Stimulated activated CD4-positive, alpha-beta T cell treated with anti-CD3 and anti-CD28 coated beads, TNF-alpha, amount 100 ng/mL, for 24 hours (primary cell): ENCODE measurements at places on chromosomes 11 and 22.

GRCh38 chr11:134759855-134760254 is 347.8 kb upstream of the B3GAT1 start:
- no peak for DNase-seq

- no peak for DNase-seq
These were observed 35.4 kb upstream of the FLI1 start for GRCh38 chr11:128658502-128658901.

- DNase-seq: no peak
These were observed 530.4 kb upstream of the TENM4 start for GRCh38 chr11:79971255-79971654.

GRCh38 chr11:73957654-73958361 is 7.0 kb downstream of the DNAJB13 start:
- DNase-seq: no peak

DNA sequence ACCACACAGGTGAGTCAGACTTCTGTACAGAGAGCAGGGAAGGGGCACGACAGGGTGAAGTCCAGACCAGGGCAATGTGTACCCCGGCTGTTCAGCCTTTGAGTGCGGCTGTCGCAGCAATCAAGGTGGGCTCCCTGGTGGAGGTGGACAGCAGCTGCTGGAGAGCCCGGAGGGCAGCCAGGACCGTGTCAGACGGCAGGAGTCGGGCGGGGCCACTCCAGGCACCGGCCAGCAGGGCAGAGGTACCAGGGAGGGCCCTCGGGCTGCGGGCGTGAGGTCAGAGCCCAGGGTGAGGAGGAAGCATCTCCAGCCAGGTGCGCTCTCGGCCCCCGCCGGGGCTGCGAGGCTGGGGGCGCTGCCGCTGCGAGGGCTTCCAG is 802 bp upstream of the PIM3 start:
- no peak for DNase-seq

DNA sequence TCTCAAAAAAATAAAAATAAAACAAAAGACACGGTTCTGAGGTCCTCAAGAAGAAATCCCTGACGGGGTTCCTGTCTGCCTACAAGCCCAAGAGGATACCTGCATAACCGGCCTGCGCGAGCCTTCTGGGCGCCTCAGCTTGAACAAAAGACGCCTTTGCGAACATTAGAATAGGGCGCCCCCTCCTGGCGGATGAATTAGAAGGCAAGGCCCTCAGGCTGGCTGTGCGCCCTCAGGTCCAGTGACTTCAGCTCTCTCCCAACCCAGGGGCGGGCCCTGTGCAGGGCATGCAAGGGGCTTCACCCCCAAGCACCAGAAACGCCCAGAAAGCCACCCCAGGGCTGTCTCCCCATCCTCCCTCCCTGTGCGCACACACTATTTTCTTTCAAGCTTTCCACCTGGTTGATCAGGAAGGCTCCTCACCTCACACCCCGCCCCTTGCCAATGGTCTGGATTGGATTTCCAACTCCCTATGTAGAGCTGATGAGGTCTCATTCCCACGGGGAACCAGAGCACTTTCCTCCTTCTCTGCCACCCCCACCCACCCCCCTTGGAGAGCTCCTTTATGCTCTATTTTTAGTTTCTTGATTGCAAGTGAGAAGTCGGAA is 273.3 kb downstream of the BUD13 start:
- peak; percentile 67 for DNase-seq

DNA sequence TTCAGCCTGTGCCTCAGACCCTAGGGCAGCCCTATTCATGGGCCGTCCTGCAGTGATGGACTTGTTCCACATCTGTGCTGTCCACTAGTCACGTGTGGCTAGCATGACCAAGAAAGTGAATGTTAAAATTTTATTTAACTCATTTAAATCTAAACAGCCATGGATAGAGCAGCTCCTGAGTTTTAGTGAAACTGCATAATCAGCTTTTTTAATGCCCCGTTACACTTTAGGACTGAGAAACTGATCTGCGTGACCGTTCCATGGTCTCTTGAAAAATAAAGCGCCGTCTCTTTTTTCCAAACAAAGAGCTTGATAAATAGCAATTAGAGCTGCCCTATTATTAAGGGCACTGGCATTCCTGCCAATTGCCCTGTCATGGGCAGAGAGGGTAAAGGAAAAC is 76.5 kb upstream of the SNX19 start:
- no peak for DNase-seq
